Activated naive CD8-positive, alpha-beta T cell treated with anti-CD3 and anti-CD28 coated beads for 36 hours (primary cell): ENCODE measurements at places on chromosomes 6 and 20.

GRCh38 chr6:63997734-63998133 lies 362.1 kb downstream of the PHF3 start:
- DNase-seq, result no peak

- DNase-seq, result no peak
Measured at GRCh38 chr20:10573951-10574339, 99.9 kb downstream of the JAG1 start.

- DNase-seq, result no peak
Measured at GRCh38 chr6:127291495-127291894, 24.8 kb downstream of the RNF146 start.

DNA sequence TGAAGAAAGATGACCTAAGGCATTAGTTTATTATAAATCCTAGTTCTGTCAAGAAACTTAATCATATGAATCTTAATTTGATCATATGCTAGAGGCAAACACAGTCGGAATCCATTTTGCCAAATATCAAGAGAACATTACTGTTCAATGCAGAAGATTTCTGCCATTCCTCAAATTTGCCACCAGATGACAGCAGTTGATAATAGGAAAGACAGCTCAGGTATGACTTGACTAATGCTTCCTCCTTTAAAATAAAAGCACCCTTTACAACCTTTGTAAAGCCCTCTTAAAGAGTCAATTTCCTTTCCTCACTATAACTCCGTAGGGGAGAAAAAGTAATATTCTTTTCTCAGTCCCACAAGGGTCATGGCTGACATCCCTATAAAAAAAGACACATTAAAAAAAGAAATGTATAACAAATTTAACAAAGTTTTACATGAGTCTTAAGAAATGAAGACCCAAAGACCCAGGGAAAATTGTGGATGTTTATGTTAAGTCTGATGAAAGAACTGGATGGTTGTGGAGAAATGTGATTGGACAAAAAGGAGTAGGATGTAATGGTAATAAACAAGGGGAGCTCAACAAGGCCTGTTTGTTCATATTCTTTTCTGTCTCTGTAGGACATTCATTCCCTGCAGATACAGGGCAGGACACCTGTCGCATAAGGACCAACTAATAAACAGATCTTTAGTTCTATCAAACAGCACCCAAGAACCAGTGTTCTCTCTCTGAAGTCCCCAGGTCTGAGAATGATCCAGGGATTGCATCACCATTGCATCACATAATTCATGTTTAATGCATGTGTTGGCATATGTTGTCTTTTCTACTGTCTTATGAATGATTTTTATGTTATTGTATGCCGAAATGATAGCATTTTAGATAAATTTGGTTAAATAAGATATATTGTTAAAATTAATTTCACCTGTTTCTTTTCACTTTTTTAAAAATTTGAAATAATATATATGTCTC lies 23.0 kb upstream of the IL17A start:
- no peak for DNase-seq

DNA sequence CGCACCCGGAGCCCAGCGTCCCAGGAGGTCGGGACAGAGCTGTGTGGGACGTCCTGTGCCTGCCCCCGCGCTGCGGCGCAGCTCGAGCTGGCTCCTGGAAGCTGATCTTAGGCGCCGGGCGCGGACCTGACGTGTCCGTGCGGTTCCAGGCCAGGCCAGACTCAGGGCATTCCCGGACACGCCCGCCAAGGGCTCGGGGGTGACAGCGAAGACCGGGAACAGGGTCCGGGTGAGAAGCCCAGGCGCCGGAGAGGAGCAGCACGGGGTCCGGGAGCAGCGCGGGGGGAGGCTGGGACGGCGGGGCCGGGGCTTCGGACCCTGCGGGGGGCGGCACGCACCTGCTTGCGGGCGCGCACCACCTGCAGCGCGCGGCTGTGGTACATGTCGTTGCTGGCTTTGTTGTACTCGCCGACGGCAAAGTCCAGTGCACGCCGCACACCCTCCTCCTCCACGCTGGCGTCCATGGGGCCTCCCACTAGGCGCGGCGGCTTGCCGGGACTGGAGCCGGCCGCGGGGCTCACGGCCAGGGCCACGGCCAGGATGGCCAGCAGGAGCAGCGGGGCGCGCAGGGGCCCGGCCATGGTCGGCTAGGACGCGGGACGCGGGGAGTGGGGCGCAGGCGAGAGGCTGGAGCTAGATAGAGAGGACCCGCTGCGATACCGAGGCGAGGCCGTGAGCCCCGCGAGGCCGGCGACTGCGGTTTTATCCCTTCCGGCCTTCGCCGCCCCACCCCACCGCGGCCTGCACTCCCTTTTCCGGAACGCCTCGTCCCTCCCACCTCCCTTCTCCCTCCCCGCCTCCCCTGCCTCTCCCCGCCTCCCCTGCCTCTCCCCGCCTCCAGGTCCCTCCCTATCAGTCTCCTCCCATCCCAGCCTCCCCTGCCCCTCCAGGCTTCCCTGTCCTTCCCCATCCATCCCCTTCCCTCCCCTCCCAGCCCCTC lies at the start of gene CST3:
TSS of gene CST3 (minus strand) at position 674 of the 940 bp plus-strand sequence. CDS start at position 581, 93 bp downstream.
- DNase-seq, result peak; percentile 3
